ENCODE measurements at places on chromosomes 4 and X. TPM values are rescaled to one million over a fixed set of nuclear protein-coding genes. Genes with fewer than 3 reads are reported as not detected.

PAGE4 gene
- not detected for total RNA-seq

MAP7D2 gene
- total RNA-seq: 16.6 TPM

PNMA5 gene
- not detected for total RNA-seq

SMIM10L2A gene
- 0.11 TPM for total RNA-seq

GNL3L gene
- total RNA-seq: 39.3 TPM

USP17L5 gene
- total RNA-seq: not detected

DNA sequence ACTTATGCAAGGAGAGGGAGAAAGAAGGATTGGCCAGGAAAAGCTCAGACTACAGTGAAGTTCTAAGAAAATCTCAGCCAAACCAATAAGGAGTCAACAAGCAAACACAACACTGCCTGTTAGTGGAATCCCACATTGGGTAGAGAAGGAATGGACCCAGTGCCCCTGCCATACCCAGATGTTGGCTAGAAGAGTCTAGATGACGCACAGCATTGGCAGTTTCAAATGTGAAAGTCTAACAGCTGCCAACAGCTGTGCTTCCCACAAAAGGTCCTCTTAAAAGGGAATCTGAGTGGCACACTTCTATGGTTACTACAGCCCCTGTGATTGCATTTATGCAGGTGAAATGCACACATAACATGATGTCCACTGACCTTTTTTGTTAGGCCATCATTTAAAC is 37.2 kb upstream of the CPEB2 start:
- no peaks in the 10 kb centered on the region for H3K27me3 ChIP-seq
- no peak for DNase-seq
- H3K4me1 ChIP-seq: no peaks in the 10 kb centered on the region

- no peaks in the 10 kb centered on the region for H3K27me3 ChIP-seq
- no peaks in the 10 kb centered on the region for H3K36me3 ChIP-seq
- H3K4me3 ChIP-seq: no peak overlapping the region
- H3K27ac ChIP-seq: no peak overlapping the region
Observed at GRCh38 chrX:150049647-150050046, 111.4 kb upstream of the EOLA2 start.

- H3K4me3 ChIP-seq: no peak overlapping the region
- no peak overlapping the region for H3K27ac ChIP-seq
- no peak for DNase-seq
- H3K27me3 ChIP-seq: no peaks in the 10 kb centered on the region
Observed at GRCh38 chr4:162015090-162015489, 148.7 kb downstream of the FSTL5 start.

- no peak overlapping the region for H3K27ac ChIP-seq
- H3K27me3 ChIP-seq: no peaks in the 10 kb centered on the region
- H3K4me3 ChIP-seq: no peak overlapping the region
- no peaks in the 10 kb centered on the region for H3K4me1 ChIP-seq
Observed at GRCh38 chr4:94332983-94333590, 9.5 kb downstream of the HPGDS start.

DNA sequence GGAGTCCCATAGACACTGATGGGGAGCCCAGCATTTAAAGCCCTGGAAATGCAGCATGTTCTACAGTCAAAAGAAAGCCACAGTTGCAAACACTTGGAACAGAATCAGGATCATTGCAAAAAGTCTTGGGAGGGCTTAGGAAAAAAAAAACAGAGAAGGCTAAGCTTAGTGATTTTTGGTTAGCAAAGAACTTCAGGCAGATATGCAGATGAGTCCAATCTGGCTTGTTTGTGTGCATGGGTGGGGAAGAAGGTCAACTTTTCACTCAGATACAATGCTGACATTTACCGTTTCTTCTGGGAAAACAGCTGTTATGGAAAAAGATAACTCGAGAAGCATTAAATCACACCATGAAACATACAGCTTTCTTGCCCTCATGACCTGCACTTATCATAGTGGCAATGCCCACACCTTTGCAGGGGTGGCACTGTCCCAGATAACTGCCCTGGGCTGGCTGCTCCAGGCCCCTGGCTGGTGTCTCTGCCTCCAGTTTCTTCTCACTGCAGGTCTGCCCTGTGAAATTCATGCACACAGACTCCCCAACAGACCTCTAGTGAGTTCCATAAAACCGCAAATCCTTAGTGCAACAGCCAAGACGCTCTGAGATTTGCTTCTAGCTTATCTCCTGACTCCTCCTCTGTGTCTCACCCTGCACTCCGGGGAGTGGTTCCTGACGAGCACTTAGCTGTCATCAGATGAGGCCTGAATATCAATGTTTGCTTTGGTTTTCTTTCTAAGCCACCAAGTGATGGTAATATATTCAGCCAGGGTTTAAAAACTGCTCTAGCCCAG is 99.2 kb downstream of the DRD5 start:
- no peak overlapping the region for H3K4me3 ChIP-seq
- DNase-seq: no peak
- no peaks in the 10 kb centered on the region for H3K27me3 ChIP-seq

GRCh38 chrX:48071064-48071985 is at the start of gene ZNF630:
TSS of gene ZNF630 (minus strand) at chrX:48071640. CDS start at chrX:48066886, 4,754 bp downstream.
- H3K36me3 ChIP-seq: peaks cover 5% of the 10 kb centered on the region
- H3K4me3 ChIP-seq: peak within 1 kb of the TSS; percentile 69
- peaks cover 17% of the 10 kb centered on the region for H3K4me1 ChIP-seq
- H3K27me3 ChIP-seq: no peaks in the 10 kb centered on the region
- H3K27ac ChIP-seq: peak within 1 kb of the TSS; percentile 63

GRCh38 chr4:92953462-92953861 is 649.7 kb downstream of the GRID2 start:
- H3K4me1 ChIP-seq: no peaks in the 10 kb centered on the region
- DNase-seq: no peak
- H3K27me3 ChIP-seq: no peaks in the 10 kb centered on the region
- no peaks in the 10 kb centered on the region for H3K36me3 ChIP-seq

- no peak overlapping the region for H3K27ac ChIP-seq
- H3K4me1 ChIP-seq: no peaks in the 10 kb centered on the region
- H3K4me3 ChIP-seq: no peak overlapping the region
- DNase-seq: peak; percentile 31
- no peaks in the 10 kb centered on the region for H3K36me3 ChIP-seq
- H3K27me3 ChIP-seq: no peaks in the 10 kb centered on the region
Observed at GRCh38 chrX:129696463-129697155, 41.9 kb upstream of the APLN start.

- H3K27ac ChIP-seq: no peak overlapping the region
- H3K4me1 ChIP-seq: no peaks in the 10 kb centered on the region
- H3K36me3 ChIP-seq: no peaks in the 10 kb centered on the region
- no peak overlapping the region for H3K4me3 ChIP-seq
Observed at GRCh38 chrX:66126662-66127061, 37.4 kb upstream of the HEPH start.

- H3K27me3 ChIP-seq: no peaks in the 10 kb centered on the region
- H3K36me3 ChIP-seq: no peaks in the 10 kb centered on the region
- no peaks in the 10 kb centered on the region for H3K4me1 ChIP-seq
Observed at GRCh38 chr4:26105337-26105736, 191.3 kb downstream of the SMIM20 start.

- no peak overlapping the region for H3K4me3 ChIP-seq
- peaks cover 3% of the 10 kb centered on the region for H3K36me3 ChIP-seq
- H3K4me1 ChIP-seq: no peaks in the 10 kb centered on the region
- no peak for DNase-seq
- no peaks in the 10 kb centered on the region for H3K27me3 ChIP-seq
Observed at GRCh38 chr4:17939054-17939453, 82.5 kb downstream of the LCORL start.

DNA sequence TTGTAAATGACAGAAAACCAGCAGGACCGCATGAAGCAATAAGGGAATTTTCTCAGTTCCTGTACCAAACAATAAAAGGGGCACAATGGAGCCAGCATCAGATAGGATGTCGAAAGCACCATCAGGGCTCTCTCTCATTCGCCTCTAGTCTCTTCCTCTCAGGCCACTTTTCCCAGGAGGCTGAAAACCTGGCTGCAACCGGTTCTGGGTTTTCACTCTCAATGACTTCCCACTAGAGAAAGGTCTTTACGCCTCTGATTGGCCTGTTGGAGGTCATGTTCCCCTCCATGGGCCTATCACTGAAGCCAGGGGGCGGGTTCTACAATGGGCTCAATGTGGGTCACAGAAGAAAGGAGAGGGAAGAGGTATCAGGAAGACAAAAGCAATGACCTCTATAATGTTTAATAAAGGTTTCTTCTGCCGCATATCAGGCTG is 29.3 kb downstream of the ZNF827 start:
- H3K27ac ChIP-seq: peak overlapping the region; percentile 55
- peaks cover 54% of the 10 kb centered on the region for H3K4me1 ChIP-seq
- peak; percentile 89 for DNase-seq
- H3K4me3 ChIP-seq: no peak overlapping the region
- H3K36me3 ChIP-seq: peaks cover 3% of the 10 kb centered on the region
- H3K27me3 ChIP-seq: no peaks in the 10 kb centered on the region

DNA sequence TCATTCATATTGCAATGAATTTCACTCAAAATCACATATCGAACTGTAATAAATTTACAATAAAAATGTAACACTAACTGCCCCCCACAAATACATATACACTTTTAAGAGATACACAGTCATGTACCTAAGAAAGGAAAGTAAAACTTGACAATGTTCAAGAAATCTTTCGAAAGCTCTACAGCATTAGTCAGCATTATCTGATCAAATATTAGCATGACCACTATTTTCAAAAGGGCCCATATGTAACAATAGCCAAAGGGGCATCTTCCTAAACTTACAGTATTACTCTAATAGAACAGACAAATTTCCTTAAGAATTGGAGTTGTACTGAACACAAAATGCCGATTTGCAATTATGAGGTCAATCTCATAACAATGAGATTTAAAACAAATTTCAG is 51.8 kb downstream of the STX18 start:
- no peak overlapping the region for H3K4me3 ChIP-seq
- H3K4me1 ChIP-seq: peaks cover 41% of the 10 kb centered on the region
- no peak for DNase-seq
- no peaks in the 10 kb centered on the region for H3K27me3 ChIP-seq

DNA sequence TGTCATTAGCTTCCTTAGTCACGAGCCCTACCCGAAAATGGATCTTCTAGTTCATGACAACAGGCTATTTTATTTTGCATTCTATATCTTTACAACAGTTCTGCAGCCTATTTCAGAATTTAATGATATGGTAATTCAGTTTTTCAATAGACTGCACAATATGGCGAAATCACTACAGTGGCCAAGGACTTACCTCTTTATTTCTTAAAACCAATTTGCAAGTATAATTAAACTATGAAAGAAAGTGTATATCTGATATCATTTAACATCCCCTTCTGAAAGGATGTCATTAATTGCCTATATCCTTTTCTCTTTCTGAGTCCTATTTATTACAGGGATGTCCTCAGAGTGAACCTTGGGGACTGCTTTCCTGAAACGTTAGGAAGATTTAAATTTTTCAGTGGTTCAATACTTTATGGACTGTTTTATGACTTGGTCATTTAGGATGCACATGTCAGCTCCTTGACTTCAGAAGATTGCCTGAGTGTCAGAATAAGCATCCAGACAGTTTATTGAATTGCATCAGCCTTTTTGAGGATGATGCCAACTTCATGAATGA is 190.8 kb upstream of the GEMIN8 start:
- no peaks in the 10 kb centered on the region for H3K4me1 ChIP-seq
- DNase-seq: no peak
- H3K27ac ChIP-seq: no peak overlapping the region
- H3K36me3 ChIP-seq: no peaks in the 10 kb centered on the region
- H3K27me3 ChIP-seq: no peaks in the 10 kb centered on the region

DNA sequence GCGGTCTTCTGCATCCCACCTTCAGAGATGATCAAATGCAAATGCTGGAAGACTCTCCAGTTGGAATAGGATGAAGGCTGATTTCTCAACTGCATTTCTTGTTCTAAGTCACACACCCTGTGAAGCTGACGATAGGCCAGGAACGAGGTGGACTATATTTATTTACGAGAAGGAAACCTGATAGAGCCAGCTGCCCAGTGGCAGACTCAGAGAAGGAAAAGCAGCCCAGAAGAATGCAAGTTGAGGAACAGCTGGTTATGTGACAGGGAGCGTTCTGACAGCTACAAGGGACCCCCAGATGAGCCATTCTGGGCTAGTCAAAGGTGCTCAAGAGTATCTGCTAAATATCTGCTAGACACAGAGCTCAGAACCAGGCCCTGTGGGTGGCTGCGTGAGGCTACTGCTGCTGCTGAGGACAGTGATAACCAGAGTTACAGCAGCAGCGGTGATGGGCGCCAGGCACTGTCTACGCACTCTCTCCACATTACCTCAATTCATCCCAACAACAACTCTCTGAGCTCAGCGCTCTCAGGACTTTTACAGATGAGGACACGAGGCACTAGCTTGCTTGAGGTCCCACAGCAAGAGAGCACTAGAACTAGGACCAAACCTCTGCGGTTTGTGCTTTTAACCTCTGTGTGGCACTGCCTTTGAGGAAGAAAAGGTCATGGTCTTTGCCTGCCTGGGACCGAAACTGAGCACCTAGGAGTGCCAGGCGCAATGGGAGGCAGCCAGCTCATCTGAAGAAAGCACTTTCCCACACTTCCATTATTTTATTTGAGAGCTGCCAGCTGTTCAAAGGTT is 69.0 kb downstream of the GATB start:
- no peaks in the 10 kb centered on the region for H3K36me3 ChIP-seq
- no peak overlapping the region for H3K27ac ChIP-seq
- H3K4me1 ChIP-seq: peaks cover 12% of the 10 kb centered on the region
- DNase-seq: no peak

DNA sequence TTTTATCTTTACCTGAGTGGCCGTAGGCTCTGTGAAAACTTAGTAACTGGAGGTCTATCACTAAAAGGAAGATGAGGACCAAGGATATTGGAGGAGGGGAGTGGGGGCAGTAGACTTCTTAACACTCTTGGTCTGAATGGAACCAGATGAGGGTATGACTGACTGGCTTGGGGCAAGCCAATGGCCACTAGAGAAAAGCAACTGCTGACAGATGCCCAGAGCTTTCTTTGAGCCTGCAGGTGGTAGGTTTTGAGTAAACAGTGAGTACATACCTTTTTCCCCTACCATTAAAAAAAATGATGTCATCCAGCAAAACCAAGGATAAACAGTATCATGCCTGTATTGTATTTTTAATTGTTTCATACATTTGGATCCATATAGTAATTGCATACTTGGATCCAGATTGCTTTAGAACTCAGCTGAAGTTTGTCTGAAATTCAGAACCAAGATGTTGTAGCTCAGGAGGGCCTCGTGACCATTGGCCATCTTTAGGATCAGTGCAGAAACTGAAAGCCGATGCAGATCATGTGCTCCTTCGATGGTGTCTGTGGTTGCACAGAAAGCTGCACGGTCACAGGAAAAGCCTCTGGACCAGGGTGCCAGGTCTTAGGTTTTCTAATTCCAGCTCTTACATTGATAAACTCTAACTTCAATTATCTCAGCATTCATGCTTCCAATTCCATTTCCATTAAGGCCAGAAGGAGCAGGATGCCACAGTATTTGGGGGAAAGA is 131.0 kb downstream of the PDGFRA start:
- no peak overlapping the region for H3K27ac ChIP-seq
- H3K4me3 ChIP-seq: no peak overlapping the region
- no peak for DNase-seq
- H3K27me3 ChIP-seq: no peaks in the 10 kb centered on the region
- H3K36me3 ChIP-seq: no peaks in the 10 kb centered on the region
